ENCODE measurements at places on chromosomes 4 and X.

- no peak for DNase-seq
Measured at GRCh38 chr4:107255596-107255995, 219.5 kb upstream of the DKK2 start.

DNA sequence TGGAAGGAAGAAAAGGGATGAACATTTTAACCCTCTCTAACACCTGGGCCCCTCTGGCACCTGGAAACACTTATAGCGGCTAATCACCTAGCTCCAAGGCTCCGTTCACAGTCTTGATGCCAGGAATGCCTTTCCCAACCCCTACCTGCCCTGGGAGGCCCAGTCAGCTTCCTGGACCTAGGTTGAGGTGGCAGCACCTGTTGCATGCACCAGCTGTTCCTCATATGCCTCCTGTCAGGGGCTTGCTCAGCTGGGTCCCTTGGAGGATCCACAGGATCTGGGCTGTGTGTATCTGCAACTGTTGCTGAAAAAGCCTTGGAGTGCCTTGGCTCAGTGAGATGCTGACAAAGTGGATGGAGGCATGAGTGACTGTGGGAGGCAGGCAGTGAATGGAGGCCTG, 4.4 kb downstream of the CFP start:
- DNase-seq: no peak

DNA sequence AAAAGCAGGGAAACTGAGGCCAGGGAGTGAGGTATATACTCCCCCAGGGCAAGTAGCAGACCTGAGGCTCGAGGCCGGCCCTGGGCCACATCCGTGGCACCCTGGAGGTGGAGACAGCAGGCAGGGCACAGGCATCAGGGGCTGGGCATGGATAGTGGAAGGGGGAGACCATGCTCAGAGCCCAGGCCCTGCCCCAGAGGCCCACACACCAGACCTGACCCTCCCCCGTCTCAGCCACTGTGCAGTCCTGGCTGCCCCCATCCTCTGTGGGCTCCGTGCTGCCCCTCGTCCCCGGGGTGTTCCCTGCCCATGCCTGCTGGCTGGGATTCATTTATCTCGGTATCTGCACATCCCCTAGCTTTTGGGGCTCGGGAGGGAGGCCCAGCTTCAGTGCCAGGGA, 103.1 kb upstream of the NKX1-1 start:
- DNase-seq: no peak

- DNase-seq: no peak
Measured at GRCh38 chrX:100731441-100732281, at the start of gene SYTL4. Gene SYTL4 (minus strand): TSS chrX:100732121. CDS start chrX:100702037, 30,084 bp downstream.

DNA sequence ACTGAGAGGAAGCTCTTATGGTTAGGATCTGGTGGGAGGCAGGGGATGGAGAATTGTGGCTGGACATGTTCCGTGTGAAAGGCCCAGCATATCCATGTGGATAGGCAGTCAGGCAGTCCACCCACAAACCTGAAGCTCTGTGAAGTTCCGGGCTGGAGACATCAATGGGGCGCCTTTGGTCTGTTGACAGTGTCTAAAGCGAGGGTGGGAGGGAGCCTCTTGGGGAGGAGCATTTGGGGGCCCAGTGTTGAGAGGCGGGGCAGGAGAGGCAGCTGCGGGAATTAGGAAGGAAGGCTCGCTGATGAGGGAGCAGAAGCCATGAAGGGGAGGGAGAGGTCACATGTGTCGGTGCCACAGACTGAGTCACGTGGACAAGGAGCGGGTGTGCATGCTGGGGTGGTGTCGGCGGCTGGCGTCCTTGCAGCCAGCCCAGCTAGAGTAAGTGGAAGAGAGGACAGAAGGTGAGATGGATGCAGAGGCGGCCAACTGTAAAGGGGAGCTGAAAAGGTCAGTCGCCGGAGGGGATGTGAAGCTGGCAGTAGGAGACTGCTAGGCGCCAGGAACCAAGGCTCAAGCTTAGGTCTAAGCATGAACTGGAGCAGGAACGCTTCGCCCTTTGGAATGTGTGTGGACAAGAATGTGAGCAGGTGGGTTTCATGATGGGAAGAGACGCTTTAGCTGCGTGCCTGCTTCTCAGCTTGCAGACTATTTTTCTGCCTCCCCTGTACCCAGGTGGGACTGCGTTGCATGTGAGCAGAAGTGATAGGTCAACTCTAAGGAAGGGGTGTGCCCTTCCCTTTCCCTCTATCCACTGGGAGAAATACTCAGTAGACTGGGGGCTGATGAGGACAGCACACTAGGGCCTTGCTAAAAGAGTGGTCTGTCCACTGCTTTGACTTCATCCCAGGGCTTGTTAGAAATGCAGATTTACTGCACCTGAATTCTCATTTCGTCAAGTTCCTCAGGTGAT, 44.0 kb upstream of the TLR2 start:
- DNase-seq: no peak

DNA sequence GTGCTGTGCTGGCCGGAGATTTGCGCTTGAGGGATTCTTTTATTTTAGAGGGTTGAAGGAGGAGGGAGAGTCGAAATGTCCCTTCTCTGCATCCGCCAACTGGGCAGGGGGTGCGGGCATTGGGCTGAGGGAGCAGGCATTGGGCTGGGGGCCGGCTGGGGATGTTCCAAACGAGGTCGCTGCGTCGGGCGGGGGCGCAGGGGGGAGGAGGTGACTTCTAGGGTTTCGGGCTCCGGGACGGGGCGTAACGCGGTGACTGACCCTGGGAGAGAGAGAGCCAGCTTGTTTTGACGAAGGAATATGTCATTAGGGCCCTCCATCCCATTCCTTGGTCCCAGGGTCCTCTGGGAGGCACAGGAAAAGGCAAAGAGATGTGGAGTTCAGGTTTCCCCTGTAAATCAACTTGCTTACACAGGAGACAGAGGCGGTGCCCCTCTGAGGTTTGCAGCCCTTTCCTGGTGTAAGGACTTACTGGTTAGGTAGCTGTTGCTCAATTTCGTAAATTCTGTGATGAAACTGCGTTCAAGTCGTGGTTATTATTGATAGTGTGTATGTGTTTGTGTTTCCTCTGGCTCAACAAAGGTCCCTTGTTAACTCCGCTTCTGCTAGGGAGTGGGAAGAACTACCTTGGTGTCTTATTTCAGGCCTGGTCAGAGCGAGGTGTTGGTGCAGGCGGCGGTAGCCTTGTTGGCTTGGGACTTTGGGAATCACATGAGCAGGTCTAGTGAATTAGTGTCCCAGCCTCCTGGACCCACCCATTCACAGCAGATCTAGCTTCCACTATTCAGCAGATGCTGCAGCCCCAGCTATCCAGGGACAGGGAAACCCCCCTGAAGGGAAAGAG, 716 bp downstream of the FHIP1A start:
- DNase-seq: peak; percentile 25

GRCh38 chrX:153674219-153674851, 722 bp upstream of the PNCK start:
- DNase-seq: no peak

- no peak for DNase-seq
Measured at GRCh38 chr4:179989975-179990374, 2253.2 kb upstream of the TENM3 start.
